H7 (cell line): ENCODE measurements at places on chromosomes 1 and 21.

GRCh38 chr1:243415663-243416408, 160.0 kb downstream of the SDCCAG8 start:
- no peak for DNase-seq

DNA sequence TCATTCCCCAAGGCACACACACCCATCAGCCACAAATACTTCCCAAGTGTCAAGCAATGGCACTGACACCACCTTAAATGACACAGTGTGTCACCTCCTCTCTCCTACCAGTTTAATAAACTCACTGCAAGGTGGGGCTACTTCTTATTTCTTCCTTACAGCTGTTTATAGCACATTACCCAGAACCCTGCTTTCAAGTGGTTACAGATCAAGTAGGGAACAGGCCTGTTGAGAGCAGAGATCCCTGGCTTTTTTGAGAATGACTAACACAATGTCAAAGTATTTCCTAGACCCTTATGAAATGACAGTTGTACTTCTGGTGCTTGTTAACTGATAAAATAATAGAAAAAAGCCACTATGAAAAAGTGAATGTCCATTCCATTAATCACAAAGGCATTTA, 19.8 kb downstream of the ZBTB17 start:
- DNase-seq, result no peak

GRCh38 chr1:62024690-62025089, 170.0 kb upstream of the L1TD1 start:
- DNase-seq, result no peak

GRCh38 chr1:153288634-153289275, 24.0 kb downstream of the PGLYRP3 start:
- peak; percentile 87 for DNase-seq

DNA sequence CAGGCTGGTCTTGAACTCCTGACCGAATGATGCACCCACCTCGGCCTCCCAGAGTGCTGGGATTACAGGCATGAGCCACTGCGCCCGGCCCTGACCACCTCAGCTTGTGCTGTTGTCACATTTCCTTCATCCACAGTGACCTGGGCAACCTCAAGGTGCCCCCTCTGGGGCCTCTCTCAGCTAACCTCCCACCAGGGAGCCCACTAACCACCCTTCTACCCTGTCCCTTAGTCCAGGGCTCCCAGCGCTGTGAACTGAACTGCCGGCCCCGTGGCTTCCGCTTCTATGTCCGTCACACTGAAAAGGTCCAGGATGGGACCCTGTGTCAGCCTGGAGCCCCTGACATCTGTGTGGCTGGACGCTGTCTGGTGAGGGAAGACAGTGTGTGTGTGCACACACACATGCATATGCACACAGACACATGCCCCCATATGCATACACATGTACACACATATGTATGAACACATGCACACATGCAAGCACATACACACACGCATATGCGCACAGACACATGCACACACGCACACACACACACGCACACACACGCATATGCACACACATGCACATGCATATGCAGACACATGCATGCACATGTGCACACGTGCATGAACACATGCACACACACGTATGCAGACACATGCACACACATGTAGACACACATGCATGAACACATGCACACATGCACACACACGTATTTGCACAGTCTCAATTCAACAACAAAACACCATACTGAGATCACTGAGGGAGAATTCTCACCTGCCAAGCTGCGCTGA, 6.2 kb downstream of the ADAMTSL4 start:
- DNase-seq, result no peak

- DNase-seq, result no peak
Measured at GRCh38 chr1:94130851-94131595, 10.1 kb upstream of the ABCA4 start.

- peak; percentile 21 for DNase-seq
Measured at GRCh38 chr21:29487154-29487553, 188.4 kb downstream of the BACH1 start.

DNA sequence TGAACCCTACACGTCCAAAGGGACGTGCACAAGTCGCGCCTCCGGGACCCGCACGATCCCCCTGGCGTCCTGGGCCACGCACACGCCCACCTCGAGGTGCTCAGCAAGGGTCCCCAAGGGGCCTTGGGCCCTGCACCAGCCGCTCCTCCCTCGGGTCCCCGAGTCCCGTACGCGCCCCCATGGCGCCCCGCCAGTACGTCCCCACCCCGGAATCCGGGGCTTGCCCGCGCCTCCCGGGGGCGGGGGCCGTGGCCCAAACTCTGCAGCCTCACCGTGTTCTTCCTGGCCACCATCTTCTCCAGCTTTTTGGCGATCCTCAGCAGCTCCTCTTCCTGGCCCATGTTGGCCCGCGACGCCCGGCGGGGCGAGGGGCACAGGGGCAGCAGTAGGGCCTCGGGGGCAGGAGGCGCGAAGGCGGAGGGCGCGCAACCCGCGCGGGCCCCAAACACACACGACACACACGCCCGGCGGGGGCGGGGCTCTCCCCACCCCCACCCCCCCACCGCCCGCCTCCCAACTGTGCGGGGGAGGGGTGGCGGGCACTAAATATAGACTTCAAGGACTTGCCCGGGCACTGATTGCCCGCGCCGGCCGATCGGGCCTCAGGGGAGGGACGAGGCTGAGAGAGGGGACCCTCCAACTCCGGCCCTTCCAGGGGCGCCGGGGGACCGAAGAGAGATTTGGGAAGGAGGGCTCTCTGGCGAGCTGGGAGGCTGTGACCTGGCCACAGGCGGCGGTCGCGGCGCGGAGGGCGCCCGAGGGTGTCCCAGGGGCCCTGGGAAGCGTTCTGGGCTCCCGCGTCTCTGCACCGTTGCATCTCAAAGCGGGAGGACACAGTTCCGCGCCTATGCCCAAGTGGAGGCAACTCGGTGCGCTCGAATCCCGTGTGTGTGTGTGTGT, at the start of gene TCEA3:
TSS of gene TCEA3 (minus strand) at position 456 of the 900 bp plus-strand sequence. CDS start at position 341, 115 bp downstream.
- peak; percentile 86 for DNase-seq

DNA sequence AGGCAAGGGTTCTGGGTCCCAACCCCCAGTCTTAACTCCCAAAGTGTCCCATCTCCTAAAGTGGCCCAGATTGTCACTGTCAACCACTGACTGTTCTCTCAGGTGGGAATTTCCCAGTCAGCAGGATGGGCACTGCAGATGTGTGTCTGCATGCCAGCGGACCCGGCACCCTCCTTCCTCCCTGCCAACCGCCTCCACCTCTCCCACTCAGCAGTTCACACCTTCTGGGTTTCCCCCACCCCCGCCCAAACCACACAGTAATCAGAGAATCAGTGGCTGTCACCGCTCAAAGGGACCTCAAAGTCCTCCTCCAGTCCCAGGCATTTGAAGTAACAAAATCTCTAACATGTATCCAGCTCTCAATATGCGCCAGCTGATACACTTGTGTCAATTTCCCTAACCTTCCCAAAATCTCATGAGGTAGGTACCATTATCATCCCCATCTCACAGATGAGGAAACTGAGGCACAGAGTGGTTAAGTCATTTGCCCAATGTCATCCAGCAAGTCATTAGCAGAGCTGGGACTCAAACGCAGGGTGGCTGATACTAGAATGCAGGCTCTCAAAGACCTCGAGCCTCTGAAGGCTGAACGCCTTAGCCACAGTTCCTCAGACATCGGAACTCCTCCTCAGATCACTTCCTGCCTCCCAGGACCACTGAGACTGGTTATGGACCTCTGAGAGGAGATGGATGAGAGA, 4.8 kb downstream of the RUNX3 start:
- DNase-seq, result no peak

- no peak for DNase-seq
Measured at GRCh38 chr1:45485949-45486348, 5.0 kb downstream of the TESK2 start.

DNA sequence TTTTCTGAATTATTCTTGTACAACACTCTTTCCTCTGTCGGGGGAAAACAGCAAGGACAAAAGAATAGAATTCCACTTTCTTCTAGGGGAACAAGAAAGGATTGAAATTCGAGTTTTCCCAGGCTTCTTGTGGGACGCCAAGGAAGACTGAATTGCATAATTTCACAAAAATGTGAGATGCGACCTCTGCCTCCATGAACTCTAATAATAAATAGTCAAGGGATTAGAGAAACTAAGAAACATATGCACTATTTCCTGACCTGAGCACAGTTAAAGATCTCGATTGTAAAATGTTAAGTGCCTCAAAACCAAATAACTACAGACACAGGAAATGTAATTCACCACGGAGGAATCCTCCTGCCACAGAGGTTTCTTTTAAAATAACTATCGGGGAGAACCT, 117.3 kb upstream of the MARK1 start:
- DNase-seq, result no peak

GRCh38 chr21:26168371-26168770, 2.2 kb downstream of the APP start:
- no peak for DNase-seq

DNA sequence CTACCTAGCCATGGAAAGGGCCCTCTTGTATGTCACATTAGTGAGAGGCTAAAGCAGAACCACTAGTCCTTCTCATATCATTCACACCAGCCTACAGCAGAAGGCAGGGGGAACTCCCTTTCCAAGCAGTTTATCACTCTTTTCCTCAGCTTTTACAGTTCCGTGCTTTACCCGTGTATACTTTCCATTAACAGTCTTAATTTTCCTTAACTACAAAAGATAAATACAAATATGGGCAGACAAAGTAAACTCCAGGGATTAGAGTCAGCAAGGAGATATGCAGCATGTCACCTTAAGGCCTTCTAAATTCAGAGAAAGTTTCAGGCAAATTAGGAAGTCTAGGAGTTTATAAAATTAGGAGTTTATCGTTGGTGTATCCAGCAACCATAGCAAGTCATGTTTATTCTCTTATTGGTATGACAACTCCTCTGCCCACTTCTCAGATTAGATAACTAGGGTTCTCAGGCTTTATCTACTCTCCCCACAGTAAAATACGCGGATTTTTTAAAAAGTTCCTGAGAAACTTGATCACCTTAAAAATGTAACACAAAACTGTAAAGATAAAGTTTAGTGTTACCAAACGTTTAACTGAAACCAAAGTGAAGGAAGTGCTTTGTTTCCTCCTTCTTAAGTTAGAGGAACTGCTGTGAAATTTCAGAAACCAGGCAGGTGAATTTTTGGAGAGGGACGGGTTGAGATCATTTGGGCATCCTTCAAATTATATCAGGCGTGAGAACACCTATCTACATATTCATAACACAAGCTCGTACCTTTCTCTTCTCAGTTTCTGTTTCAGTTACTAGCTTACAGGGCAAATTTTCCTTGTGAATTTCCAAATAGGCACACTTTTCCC, 42.7 kb upstream of the SLC19A2 start:
- DNase-seq, result no peak

DNA sequence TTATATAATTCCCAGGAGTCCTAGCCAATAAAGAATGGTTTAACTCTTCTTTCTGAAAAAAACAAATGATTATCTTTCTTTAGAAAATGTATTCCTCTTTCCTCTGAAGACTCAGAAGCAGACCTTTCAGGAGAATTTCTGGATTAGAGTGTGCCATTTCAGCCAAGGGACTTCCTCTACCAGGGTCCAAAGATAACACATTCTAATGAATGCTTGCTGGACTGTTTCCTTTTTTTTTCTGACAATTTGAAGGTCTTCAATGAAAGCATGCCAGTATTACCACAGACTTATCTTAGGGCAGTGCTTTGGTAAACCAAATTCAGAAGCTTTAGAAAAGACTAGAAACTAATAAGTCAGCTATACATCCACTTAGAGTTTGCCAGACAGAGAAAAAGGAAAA, 80.5 kb downstream of the RERE start:
- no peak for DNase-seq

- DNase-seq, result no peak
Measured at GRCh38 chr1:117843791-117844190, 85.6 kb downstream of the GDAP2 start.

GRCh38 chr1:48329486-48329885, 107.0 kb downstream of the SLC5A9 start:
- no peak for DNase-seq

GRCh38 chr1:192635041-192635440, 906 bp upstream of the RGS13 start:
- DNase-seq, result no peak

DNA sequence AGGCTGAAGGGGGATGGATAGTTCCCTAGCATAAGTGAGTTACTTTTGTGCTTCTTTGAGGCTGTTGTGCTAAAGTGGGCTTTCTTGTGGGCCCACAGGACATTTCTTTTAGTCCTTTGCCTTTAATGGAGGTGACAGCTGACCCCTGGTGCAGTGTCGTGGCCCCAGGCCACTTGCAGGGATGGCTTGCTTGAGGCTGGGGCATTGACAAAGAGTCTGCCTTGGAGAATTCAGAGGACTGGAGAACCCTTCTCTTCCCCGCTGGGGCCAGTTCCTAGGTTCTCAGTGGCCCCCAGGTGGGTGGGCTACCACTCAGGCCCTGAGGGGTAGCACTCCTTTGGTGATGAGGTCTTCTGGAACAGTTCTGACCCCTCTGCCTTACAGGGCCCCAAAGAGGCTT, 12.8 kb downstream of the ABCG1 start:
- no peak for DNase-seq

DNA sequence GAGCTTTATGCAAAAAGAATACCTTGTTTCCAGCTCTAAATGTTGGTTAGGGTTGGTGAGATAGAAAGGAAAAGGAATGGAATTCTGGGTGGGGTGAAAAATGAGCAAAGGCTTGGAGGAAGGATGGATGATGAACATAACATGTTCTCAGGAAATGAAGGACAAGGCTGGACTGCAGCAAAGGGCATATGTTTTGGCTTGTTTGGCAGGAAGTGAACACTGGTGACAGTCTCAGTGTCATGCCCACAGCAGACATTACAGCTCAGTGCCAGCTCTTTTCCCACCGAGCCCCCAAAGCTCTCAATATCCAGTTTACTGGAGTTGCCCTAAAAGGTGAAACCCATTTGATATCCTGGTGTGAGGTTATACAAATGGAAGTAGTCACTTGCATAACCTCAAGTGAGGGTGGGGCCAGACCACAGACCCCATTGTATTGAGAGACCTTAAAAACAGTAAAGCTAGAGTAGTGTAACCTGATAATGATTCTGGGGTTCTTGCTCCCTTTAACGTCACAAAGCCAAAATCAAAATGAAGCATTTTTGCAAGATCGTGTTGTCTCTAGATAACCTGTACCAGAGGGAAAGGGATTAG, 270.6 kb downstream of the NFIA start:
- peak; percentile 46 for DNase-seq

GRCh38 chr1:35718492-35719336, at the start of gene C1orf216:
C1orf216 (minus strand) TSS chr1:35718884; CDS start chr1:35716321, 2,563 bp downstream.
- peak; percentile 88 for DNase-seq

- peak; percentile 74 for DNase-seq
Measured at GRCh38 chr1:18945401-18945849, 11.1 kb downstream of the IFFO2 start.

DNA sequence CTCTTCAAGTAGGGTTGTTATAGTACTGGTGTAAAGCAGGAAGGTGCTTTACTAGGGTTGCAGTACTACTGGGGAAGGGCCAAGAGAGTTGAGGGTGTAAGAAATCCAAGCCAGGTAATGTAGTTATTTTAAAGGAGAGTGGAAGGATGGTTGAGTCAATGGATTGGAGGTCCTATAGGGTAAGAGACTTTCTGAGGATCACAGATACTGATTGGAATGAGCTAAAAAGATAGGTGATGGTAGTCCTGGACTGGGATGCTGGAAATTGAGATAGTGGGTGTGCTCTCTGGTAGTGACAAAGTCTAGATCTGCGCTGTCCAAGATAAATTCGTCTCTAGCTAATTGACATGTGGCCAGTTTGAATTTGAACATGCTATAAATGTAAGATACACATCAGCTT, 7.0 kb downstream of the TXLNA start:
- DNase-seq, result no peak

- DNase-seq, result no peak
Measured at GRCh38 chr1:24416666-24417391, 1.2 kb downstream of the NIPAL3 start.
